ENCODE measurements at places on chromosomes 11 and 22.

GRCh38 chr22:36221799-36222751, 17.3 kb downstream of the APOL2 start:
- peak; percentile 42 for DNase-seq

DNA sequence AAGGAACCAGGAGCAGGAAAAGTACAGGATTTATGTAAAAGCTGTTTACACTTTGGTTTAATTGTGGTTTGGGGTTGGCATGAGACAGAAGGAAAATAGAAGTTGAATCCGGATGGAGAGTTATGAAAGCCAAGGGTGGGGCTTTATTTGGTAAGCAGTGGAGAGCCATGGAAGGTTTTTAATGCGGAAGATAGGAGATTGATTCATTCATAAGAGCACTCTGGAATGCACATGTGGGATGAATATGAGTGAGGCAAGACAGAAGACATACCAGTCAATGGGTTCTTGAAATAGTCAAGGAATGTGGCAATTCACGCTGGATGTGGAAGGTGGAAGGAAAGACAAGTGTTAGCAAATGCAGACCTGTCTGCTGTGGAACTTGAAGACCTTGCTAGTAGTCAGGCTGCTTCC, 9.3 kb upstream of the GLB1L3 start:
- DNase-seq: peak; percentile 76

GRCh38 chr11:67056267-67057204, at the start of gene RHOD:
Gene RHOD (plus strand): TSS chr11:67056847. CDS start chr11:67056903, 56 bp downstream.
- peak; percentile 50 for DNase-seq

DNA sequence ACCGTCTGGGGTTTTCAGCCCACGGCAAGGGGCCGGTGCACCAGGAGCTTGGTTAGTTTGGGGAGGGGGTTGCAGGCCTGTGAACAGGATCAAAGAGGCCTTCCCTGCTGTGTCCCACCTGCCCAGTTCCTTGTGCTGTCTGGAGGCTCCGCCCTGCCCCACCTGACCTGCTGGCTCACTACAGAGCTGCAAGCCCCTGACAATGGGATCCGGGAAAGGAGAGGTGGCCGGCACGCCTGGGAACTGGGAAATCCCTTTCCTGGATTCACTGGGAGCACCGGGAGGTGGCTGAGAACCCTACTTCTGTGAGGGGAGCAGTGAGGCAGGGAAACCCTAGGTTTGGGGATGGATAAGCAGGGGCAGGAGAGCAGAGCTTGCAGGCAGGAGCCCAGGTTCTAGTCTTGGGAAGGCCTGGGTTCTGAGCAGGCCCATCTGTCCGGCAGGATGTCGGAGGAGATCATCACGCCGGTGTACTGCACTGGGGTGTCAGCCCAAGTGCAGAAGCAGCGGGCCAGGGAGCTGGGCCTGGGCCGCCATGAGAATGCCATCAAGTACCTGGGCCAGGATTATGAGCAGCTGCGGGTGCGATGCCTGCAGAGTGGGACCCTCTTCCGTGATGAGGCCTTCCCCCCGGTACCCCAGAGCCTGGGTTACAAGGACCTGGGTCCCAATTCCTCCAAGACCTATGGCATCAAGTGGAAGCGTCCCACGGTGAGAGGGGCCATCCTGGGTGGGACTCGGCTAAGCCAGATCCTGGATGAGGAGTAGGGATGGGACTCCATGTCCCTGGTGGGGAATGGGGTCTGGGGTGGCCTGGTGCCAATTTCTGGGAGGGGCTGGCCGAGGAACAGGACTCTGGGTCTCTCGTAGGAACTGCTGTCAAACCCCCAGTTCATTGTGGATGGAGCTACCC, 786 bp downstream of the CAPN1 start:
- peak; percentile 56 for DNase-seq

- peak; percentile 68 for DNase-seq
These were observed 4.9 kb downstream of the LMO1 start for GRCh38 chr11:8258784-8259183.

DNA sequence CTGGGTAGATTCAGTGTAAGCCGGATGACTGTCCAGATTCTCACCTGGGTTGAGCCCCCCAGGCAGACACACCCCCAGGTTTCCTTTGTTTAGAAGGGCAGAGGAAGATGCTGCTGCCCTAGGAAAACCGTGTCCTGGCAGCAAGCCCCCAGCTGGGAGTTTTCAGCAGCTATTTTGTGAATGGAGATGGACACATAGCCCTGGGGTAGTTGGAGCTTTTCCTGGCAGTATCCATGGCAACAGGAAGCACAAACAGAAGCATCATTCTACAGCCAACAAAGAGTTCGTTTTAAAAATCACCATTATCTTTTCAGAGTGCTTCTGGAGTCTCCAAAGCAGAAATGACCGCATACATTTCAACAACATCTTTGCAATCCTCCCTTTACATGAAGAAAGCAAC, 245.5 kb downstream of the BRD1 start:
- DNase-seq: no peak

GRCh38 chr11:44271286-44271685, 38.7 kb downstream of the ALX4 start:
- no peak for DNase-seq

DNA sequence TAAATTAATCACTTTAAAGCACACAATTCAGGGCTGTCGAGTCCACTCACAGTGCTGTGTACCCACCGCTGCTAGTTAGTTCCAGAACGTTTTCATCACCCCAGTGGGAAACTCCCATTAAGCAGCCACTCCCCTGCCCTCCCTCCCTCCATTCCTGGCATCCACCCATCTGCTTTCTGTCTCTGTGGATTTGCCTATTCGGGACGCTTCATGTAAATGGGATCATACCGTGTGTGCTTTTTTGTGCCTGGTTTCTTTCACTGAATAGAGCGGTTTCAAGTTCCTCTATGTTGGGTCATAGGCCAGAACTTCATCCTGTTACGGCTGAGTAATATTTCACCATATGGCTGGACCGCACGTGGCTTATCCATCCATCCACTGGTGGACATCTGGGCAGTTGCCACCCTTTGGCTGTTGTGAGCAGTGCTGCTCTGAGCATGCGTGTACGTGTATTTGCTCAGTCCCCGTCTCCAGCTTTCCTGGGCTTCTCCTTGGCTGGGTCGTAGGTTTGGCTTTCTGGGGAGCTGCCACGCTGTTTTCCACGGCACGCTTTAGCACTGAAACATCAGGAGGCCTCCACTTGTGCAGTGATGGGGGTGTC, 30.1 kb downstream of the ARHGAP8 start:
- DNase-seq: no peak

DNA sequence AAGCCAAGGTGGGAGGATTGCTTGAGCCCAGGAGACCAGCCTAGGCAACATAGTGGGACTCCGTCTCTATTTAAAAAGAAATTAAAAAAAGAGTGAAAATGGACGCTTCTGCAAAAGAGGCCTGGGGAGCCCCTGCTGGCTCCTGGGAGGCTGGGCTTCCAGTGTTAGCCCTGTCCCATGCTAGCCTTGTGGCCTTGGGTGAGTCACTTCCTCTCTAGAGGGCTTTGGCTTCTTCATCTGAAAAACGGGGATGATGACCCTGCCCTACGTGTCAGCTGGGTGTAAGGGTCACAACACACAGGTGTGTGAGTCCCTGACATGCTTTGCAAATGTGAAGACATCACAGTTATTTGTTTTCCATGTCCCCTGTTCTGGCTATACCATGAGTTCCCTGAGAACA, 32.8 kb downstream of the FAM227A start:
- peak; percentile 33 for DNase-seq

DNA sequence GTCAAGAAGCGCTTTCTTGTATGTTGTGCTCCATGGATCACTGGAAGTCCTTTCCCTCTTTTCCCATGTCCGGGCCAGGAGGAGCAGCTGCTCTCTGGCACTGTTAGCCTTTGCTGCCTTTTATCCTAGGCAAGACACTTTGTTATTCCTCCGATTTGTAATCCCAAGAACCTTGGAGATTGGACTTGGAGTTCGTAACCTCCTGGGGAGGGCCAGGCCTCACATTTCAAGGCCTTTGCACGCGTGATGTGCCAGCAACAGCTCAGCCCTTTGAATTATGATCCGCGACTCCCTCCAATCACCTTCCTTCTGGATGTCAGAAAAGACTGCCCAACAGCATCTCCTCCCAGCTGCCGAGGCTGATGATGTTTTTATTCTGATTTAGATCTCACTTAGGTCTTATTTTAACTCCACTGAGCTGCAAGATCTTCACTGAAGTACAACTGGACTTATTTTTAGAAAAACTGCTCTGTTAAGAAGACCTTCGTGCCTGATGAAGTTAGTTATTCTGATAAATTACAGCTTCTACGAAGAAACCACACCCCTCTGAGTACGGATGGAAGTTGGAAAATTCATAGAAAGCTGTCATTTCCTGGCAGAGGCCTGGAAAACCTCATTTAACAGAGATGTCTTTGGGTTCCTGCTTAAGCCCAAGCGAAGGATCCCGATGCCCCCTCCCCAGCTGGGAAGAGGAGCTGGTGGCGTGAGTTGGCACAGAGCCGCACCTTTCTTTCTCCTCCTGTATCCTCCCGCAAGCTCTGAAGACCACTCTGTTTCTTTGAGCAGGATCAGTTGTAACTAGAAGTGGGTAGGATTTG, 62.4 kb downstream of the PARVB start:
- no peak for DNase-seq
